NT2/D1 (cell line): ENCODE measurements at places on chromosomes 2 and 18.

GRCh38 chr2:46193356-46193755 is 103.9 kb upstream of the EPAS1 start:
- no peak for DNase-seq

DNA sequence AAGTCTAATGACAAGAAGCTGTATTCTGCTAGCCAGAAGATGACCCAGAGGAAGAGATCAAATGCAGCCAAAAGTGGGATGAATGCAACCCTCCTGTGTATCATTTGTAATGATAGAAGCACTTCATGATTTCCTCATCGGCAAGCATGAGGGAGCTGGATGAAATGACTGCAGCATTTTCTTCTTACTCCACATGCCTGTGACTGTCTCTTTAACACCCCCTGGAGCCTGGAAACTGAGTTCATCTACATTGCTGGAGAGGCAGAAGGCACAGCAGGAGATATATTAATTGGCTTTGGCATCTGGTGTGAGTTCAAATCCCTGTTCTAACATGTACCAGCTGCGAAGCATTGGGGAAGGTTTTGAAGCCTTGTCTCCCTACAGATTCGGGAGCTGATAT is 37.7 kb downstream of the ID2 start:
- no peak for DNase-seq

DNA sequence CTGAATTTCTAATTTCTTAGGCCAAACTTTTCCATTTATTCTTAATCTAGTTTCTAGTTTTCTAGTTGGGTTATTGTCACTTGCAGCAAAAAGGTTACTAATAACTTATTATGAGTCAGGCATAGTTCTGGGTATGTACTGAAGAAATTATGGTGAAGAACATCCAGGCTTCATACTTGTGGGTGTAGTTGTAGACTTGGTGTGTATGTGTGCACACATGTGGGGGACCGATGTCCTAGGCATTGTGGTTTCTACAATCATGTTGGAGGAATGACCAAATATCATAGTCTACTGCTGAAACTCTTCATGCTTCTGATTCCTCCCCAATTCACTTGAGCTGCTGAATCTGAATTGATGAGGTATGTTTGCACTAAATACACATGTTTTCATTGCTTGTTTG is 141.2 kb downstream of the PMAIP1 start:
- no peak for DNase-seq

DNA sequence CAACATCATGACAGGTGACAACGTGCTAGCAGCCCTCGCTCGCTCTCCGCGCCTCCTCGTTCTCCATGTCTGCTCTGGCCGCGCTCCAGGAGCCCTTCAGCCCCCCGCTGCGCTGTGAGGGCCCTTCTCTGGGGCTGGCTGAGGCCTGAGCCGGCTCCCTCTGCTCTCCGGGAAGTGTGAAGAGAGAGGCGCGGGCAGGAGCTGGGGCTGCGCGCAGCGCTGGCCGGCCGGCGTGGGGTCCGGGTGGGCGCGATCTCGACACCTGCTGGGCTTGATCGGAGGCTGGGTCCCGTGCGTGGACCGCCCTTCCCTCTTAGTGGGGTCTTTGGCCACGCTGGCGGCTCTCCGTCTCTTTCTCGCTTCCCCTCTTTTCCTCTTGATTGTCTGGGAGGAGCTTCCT is 195.5 kb downstream of the ANKRD30BL start:
- no peak for DNase-seq

GRCh38 chr2:69359371-69359770 is 27.7 kb downstream of the GFPT1 start:
- DNase-seq = no peak

DNA sequence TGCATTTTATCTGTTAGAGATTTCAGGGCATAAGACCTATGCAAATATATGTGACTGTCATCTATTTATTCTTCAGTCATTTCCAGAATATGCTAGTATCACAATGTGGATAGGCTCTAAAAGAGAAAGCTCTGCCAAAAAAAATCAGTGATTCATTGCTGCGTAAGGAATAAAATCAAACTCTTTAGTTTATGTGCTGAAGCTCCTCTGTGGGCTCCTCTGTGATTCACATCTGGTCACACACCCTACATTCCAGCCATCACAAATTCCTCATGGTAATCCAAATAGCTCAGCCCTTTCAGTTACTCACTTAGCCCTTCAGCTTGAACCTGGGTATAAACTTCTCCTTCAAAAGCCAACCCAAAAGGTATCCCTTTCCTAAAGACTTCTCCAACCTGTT is 21.4 kb downstream of the DLGAP1 start:
- no peak for DNase-seq
